Natural killer cell treated with Interleukin-12 subunit alpha and Interleukin-12 subunit beta and Interleukin-15 and Interleukin-18, amount 100 ng/mL, for 72 hours (primary cell): ENCODE measurements at places on chromosomes 3 and 15.

GRCh38 chr3:10469441-10470119, 35.8 kb downstream of the ATP2B2 start:
- DNase-seq = no peak

GRCh38 chr3:149657321-149657925, 402 bp downstream of the WWTR1 start:
- no peak for DNase-seq

DNA sequence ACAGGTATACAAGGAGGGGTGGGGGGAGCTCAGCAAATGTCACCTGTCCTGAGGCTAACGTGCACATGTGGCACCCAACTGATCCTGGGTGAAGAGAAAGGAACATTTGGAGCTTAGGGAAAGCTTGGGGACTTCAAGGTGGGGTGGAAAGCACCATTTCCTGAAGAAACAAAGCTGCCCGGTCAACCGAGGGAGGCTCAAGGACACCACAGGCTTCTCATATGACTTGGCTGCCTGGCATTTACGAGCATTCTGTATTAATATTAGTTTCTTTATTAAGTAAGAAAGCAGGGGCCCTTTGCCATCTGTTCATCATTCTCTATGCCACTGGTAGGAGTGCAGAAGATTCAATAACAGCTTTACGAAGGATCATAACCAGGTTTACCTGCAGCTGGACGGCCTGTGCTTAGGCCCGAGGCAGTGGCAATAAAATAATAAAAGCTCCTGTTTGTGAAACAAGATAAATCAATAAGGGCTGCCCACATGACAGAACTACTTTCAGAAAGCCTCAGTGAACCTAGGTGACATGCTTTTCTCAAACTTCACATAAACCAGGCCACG, 54.0 kb downstream of the ETV5 start:
- no peak for DNase-seq

- DNase-seq = no peak
Observed at GRCh38 chr3:152284906-152285305, 16.2 kb downstream of the MBNL1 start.

DNA sequence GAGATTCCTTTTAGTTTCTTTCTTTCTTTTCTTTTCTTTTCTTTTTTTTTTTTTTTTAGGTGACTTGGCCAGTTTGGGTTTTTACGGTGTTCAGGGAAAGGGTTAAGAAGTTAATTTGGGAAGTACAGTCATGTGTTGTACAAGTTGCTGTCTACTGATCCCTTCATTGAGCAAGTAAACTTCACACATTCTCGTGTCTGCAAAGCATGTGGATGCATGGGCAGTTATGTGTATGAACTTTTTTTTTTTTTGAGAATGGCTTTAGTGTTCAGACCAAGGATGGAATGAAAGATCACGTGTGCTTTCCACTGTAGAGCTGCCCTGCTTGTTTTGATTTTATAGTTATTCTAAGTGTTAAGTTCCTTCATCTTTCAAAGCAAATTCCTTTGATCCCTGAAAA, 132.3 kb downstream of the PGPEP1L start:
- no peak for DNase-seq

- DNase-seq = no peak
Observed at GRCh38 chr3:146466604-146467003, 2.8 kb downstream of the PLSCR2 start.

DNA sequence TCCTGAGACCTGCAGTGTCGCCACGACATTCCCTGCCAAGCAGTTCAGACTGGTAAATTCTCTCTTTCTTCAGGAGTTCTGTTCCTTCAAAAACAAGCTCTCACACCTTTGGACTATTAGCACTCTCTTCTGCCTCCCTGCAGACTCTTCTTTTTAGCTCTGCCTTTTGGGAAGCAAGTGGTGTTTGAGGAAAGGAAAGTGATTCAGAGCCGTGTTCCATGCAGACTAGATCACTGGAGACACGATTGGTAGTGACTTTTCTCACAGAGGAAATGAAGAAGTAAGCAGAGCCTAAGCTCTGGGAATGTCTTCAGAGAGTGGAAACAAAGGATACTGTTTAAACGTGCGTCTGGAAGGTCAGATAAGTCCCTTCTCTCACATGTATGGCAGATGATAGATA, 270.6 kb upstream of the TPRG1 start:
- DNase-seq = no peak

DNA sequence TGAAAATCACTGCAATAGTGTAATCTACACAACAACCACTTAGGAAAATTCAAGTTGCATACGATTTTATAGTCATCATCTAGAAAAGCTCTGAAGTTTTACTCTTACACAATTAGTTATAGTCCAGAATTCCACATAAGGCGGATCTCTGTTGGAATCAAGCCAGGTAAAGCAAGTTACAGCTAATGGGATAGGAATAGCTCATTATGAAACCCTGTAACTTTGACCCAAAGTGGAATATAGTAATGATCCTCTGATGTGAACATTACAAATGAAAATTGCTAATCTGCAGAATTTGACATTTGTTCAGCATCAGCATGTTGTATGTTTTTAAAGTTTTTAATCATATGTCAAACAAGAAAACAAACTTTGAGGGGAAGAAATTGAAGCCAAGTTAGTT, 4.4 kb downstream of the CERS3 start:
- DNase-seq = no peak

DNA sequence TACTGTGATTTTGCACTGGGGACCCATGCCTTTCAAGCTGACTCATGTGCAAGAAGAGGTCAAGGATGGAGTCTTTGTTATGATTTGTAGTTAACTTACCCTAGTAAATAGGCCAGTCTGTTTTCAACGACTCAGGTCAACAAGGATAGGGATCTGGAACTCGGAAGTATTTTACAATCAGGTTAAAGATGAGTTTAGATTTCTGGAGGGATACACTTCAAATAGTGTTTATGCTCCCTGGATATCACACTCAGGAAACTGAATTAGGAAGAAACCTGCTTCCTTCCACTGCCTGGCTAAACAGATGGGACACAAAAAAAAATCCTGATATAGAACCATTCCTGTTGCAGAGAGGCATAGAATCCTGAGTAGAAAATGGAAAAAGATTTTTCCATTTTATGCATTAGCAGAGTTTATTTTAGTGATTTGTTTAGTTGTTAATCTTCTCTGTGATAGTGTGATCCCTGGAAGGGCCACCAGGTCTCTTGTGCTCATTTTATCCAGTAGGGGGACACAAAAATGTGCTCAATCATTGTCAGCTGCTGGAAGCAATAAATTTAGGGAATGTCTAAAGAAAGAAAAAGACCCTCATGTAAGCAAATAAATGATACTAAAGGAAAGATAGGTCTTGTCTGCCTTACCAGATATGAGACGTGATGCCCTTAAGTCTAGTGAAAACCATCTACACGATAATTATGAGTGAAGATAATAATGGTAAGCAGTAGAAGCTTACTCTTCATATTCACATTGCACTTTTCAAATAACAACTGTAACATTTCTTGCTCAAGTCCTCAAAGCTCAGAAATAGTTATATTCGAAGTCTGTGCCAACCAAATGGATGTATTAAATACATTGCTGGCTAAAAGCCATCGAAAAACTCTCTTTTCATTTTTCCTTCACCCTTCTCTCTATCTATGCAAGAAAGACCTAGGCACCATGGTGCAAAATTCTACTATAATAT, 452.1 kb upstream of the KCNMB2 start:
- DNase-seq = no peak

DNA sequence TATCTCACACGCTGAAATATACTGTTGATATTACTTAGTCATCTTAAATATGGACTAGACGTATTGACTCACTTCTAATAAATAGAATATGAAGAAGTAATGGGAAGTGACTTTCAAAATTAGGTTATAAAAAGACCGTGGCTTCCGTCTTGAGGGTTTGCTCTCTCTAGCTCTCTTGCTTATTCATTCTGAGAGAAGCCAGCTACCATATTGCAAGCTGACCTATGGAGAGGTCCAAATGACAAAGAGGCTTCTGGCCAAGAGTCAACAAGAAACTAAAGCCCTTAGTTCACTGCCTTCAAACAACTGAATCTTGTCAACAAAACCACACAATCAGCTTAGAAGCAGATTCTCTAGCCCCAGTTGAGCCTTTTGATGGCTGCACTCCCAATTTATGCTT, 46.1 kb downstream of the SLC9C1 start:
- DNase-seq = no peak

DNA sequence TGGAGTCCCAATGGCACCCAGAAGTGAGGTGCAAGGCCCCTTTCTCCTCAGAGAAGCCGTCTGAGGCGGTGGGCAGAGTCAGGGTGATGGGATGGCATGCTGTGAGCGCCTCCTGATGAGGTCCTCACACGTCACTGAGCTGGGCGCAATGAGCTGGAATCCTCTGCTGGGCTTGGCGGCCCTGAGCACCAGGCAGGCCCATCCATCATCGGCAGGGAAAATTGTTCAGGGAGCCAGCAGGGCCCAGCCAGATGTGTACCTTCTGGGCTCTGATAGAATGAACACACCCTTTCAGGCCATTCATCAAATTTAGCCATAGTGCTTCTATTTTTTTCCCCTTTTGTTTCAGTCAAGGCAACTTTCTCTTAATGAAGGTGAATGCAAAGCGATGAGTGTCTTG, 43.7 kb downstream of the FAM3D start:
- DNase-seq = no peak

- no peak for DNase-seq
Observed at GRCh38 chr15:34855893-34856292, 60.5 kb upstream of the ACTC1 start.

GRCh38 chr3:62942227-62942626, 67.0 kb upstream of the CADPS start:
- no peak for DNase-seq

- peak; percentile 8 for DNase-seq
Observed at GRCh38 chr3:123365450-123366143, 83.3 kb downstream of the ADCY5 start.

DNA sequence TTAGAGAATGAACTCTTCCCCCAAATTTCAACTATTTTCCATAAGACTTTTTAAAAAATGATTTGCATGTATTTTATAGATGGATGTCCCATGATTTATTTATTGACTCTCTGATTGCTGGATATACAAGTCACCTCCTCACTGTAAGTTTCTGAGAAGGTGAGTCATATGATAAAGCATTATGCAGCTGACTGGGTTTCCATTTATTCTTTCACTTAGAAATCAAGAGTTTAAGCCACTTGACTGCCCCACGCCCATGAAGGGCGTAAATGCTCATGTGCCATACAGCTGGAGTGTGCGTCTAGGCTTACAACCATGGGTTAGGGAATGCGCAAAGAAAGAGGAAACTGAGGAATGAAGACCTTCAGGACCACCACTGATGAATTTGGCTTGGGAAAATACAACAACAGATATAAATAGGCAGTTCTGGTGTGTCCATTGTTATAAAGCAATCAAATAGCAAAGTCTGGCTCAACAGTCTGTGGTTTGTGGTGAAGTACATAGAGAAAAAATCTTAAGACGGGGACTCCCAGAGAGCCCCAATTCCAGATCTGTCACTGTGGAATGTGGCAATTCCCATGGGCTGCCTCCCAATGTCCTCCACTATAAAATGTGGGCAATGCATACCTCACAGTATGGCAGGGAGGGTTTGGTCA, 20.3 kb downstream of the SLCO2A1 start:
- no peak for DNase-seq

- no peak for DNase-seq
Observed at GRCh38 chr3:178810181-178810580, 261.4 kb downstream of the ZMAT3 start.

GRCh38 chr3:69865925-69866679, 126.8 kb downstream of the MITF start:
- DNase-seq = no peak

GRCh38 chr3:29511701-29512100, 230.8 kb downstream of the RBMS3 start:
- no peak for DNase-seq

DNA sequence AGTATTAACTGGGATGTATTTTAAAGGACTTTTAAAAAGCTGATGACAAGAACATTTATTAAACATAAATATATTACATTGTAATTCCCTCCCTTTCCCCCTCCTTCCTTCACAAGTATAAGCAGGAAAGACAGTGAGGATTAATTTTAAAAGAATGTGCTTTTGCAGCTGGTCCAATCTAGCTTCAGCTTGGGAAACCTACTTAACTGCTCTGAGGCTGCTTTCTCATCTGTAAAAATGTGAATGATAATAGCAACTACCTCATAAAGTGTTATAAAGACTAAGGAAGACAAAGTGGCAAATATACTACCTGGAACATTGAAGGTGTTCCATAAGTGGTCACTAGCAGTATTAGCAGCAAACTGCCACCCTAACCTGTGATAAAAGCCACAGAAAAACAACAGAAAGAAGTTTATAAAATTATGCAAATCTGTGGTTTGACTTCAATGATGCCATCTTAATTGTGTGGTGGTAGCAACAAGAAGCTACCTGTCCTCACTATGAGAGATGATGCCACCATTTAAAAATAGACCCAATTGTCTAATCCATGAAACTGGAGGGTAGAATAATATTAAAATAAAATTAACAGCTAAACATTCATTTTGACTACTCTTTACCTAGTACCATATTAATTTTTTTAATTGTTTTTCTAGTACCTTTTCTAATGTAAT, 20.0 kb downstream of the DHX36 start:
- DNase-seq = no peak

- DNase-seq = no peak
Observed at GRCh38 chr15:55194256-55194655, 2.5 kb downstream of the RSL24D1 start.

DNA sequence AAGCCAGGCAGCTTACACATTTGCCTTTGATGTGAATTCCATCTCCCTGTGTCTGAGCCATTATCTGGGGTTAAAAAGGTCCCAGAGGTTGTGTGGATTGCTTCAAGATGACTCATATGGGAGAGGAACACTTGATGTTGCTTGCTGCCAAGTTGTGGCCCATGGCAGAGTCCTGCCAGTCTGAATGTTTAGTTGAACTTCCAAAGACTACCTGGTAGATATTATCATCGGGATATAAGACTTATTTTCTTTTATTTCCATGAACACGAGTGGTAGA, 85.6 kb downstream of the TJP1 start:
- DNase-seq = no peak

- DNase-seq = no peak
Observed at GRCh38 chr3:35184775-35185174, 454.6 kb upstream of the ARPP21 start.
